GDM1 (cell line): ENCODE measurements at places on chromosomes 3 and 15.
A peak's percentile ranks its signal among the peaks of the same experiment; 100 is the strongest.

DNA sequence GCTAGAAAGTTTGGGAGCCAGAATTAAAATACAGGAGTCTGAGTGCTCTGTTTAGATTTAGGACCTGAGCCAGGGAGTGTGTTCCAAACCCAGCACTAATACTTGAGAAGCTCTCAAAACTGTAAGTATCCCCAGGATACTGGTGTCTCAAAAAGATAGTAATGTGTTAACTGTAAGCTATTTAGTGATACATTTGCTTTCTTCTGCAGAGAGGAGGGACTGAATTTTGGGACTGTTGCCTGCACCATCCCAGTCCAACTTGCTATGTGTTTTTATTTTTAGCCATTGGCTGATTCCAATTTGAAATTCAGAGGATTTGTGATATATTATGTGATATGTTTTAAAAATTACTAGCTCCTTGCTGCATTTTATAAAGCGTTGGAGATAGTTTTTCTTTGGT lies 31.5 kb downstream of the UBE2E1 start:
- no peak for DNase-seq

- DNase-seq = no peak
Measured at GRCh38 chr15:99763827-99764226, 30.6 kb upstream of the LYSMD4 start.

- peak; percentile 79 for DNase-seq
Measured at GRCh38 chr3:71582036-71582611, 1.4 kb downstream of the FOXP1 start.

GRCh38 chr3:47333907-47334306 lies 46.9 kb upstream of the PTPN23 start:
- DNase-seq = no peak

DNA sequence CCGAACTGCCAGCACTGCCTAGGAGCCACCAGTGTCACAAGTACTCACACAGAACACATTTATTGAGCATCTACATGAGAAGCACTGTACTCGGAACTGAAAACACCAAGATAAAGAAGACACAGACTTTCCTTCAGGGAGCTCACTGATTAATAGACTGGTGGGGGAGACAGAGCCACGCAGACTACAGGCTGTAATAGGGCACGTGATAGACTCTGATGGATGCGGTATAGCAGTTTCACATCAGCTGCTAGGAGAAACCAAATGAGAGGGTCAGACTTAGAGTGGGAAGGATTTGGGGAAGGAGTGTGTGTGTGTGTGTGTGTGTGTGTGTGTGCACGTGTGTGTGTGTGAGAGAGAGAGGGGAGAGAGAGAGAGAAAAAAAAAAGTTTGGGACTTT lies 12.1 kb downstream of the EPHB1 start:
- DNase-seq = no peak

- DNase-seq = no peak
Measured at GRCh38 chr3:66854601-66855151, 143.4 kb upstream of the KBTBD8 start.

GRCh38 chr15:46460431-46461094 lies 825.7 kb downstream of the SQOR start:
- DNase-seq = no peak

- no peak for DNase-seq
Measured at GRCh38 chr15:99522288-99522687, 43.5 kb upstream of the MEF2A start.

- DNase-seq = no peak
Measured at GRCh38 chr3:8945890-8946600, 17.2 kb downstream of the RAD18 start.

DNA sequence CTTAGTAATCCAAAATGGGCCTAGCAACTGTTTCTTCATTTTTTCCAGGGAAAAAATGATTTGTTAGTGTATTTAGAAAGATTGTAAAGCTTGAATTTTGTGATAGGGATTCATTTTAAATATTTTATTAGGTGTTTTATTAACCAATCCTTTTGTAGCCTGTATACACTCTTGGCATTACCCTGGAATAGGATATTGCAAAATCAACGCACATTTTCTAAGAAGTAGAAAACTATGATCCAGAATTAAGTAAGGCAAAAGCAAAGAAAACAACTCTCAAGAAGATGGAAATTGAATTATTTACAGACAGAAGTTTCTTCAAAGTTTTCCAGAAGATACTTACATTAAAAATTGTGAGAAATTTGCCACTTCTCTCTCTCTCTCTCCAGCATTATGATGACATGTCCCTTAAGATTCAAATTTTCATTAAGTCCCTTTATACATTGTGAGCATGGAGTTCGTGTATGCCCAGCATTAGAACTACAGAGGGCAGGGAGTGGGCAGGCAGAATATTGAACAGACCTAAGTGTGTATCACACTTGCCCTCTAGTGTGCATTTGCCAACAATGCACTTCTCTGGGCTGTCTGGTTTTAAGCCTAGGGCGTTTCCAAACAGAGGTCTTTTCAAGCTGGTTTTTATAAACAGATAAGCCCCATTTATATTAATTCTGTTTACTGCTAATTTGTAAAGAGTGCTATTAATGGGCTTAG lies 28.5 kb upstream of the CMSS1 start:
- peak; percentile 13 for DNase-seq

DNA sequence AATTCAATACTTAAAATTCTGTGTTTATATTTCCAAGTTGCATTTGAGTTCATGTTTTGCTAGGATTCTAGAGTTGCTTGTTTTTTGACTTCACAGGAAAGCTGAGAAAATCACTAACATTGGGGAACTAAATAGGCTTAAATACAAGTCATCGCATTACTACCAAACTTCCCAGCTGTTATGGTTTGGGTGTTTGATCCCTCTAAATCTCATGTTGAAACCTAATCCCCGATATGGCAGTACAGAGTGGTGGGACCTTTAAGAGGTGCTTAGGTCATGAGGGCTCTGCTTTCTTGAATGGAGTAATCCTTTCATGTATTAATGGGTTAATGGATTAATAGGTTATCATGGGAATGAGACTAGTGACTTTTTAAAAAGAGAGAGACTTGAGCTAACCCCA lies 77.2 kb upstream of the ARPP21 start:
- no peak for DNase-seq

- peak; percentile 68 for DNase-seq
Measured at GRCh38 chr15:90885432-90886290, 1.4 kb downstream of the FES start.

DNA sequence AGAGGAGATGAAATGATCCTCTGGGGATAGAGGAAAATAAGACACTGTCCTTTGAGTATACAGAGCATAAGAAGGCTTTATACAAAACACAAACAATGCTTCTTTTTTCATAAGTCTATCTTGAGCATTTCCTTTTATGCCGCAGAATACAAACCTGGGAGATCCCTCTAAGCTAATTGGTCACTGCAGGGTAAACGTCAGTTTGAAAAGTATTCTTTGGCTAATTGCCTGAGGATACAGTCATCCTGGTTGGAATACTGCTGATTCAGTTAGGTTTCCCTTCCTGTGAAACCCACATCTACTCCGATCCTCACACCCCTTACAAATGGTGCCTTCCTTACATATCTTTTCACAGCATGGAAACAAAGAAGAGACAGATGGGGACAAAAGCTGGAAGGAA lies 10.6 kb downstream of the WNT5A start:
- DNase-seq = no peak

DNA sequence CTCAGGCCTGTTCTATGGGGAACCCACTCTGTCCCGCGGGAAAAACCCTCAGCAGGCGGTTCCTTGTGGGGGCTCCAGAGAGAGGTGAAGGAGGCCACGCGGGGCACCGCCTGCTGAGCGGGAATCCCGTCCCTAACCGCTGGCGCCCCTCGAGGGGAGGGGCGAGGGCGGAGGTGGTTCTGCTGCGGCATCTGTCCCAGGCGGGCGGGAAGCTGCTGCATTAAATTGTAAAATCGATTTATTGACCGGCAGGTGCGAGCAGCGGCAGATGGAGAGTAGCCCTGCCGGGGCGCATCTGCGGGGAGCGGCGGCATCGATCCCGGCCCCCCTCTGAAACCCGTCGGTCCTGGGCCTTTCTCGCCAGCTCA lies 3.7 kb upstream of the DLL4 start:
- no peak for DNase-seq

DNA sequence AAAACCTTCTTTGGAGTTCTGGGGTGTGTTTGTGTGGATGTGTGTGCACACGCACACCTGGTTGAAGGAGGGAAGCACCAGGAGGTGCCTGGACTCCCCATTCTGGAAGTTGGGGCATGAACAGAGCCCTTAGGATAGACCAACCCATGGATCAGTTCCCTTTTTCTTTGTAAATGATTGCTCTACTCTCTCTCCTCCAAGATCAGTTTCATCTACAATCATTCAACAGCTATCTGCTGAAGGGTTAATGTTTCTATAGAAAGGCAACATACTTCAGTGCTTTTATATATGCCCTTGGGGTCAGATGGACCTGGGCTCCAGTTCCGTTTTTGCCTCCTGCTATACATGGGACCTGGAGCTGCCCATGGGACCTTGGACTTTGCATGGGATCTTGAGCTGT lies 352.1 kb upstream of the CFAP20DC start:
- DNase-seq = no peak

DNA sequence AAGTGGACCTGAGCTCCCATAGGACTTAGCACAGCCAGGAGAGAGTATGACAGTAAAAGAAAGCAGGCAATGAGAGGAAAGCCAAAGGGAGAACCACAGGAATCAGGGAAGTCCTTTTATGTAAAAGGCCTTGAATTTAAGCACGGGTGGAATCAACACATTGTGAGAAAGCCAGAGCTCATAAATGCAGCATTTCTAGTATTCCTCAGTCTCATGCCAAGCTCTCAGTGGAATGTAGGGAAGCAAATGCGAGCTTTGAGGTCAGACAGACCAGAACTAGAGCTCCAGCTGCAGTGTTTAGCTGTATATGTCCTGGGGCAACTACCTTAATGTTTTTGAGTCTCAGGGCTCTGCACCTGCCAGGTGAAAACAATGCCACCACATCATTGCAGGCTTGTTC lies 132.1 kb upstream of the TRIM42 start:
- DNase-seq = no peak

- DNase-seq = no peak
Measured at GRCh38 chr3:172705170-172705569, 5.7 kb downstream of the NCEH1 start.

- DNase-seq = no peak
Measured at GRCh38 chr15:66714543-66714981, 12.5 kb downstream of the SMAD6 start.

- DNase-seq = no peak
Measured at GRCh38 chr15:85389772-85390171, 9.4 kb downstream of the AKAP13 start.

DNA sequence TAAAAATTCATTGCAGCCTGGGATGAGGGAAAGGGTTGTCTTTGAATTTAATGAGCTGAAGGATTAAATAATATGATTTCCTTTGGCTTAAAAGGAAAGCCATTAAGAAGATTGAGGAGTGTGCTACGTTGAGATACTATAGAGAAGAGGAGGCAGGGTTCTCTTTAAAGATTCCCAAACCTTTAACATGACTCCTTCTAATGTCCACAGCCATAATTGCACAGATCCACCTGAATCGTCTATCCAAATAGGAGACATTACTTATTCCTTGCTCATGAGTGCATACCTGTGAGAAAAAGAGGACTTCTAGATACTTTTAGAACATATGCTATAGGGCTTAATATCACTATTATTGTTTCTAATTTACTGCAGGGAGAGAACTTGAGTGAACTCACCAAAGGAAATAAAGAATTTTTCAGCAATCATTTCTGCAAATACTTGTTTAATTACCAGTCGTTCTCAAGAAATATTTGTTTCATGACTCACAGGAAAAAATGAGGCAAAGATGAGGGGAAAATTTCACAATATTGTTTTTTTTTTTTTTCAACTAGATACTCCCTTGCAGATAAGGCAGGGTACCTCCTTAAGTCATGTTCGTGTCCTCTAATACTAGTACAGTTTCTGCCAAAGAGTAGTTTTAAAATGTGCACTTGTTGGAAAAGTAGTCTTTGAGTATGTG lies 8.9 kb upstream of the SUCNR1 start:
- no peak for DNase-seq

- DNase-seq = no peak
Measured at GRCh38 chr3:64351713-64352638, 126.7 kb upstream of the PRICKLE2 start.

- no peak for DNase-seq
Measured at GRCh38 chr15:48437178-48437577, 105.9 kb downstream of the DUT start.

GRCh38 chr3:8500319-8500988 lies 1.2 kb upstream of the LMCD1 start:
- no peak for DNase-seq

DNA sequence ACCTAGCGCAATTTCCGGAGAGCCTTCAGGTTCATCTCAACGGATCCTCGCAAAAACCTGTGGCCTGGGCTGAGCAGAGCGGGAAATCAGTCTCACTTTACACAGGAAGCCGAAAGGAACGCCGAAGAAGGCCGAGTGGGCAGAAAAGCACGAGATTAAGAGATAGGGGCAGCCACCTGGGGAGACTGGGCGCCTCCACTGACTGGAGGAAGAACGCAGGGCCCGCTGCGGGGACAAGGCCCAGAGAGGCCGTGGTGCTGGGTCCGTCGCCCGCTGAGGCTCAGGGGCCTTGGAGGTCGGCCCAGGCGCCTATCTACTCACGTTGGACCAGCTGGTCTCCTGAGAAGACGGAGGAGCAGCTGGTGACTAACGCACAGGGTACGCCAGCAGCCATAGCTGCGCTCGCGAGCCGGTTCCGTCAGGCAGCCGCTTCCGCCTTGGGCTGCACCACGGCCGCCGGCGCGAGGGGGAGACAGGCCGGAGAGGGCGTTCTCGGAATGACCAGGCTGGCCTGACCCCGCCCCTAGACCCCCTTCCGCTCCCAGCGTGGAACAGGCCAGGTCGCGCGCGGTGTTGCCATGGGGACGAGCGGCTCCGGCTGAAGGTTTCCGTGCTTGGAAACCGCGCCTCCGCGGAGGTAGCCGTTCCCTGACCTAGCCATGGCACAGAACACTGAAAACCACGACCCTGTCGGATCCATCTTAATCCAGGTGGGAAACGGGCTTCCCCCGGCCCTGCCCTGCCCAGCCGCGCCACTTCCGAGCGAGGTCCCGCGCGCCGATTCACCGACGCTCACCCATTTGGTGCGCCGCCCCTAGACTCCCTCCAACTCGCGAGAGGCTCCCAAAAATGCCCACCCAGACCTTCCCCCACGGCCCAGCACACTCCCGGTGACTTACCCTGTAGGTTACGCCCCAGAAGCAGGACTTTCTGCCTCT lies at the start of the genes AAGAB and IQCH:
Gene AAGAB, minus strand, starts transcription at position 424 of the 938 bp plus-strand sequence. Its CDS starts 30 bp downstream, at position 394.
Gene IQCH, plus strand, starts transcription at position 549 of the 938 bp plus-strand sequence. Its CDS starts 111 bp downstream, at position 660.
- peak; percentile 92 for DNase-seq

DNA sequence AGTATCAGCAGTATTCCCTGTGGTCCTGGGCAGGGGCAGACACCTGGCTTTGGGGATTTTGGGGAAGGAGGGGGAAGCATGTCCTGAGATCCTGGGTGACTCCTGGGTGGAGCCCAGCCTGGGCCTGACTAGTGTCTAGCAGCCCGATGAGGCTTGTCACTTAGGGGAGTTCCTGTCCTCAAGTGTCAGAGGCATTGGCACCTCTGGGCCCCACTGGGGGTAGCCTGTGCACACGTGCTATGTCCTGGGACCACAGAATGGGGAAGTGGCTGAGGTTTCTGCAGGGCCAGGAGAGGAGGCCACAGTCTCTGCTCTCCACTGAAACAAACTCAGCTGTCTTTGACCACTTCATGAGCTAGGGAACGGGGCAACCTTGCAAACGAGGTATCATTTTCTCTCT lies 31.5 kb upstream of the ADCY5 start:
- DNase-seq = no peak
